ENCODE measurements at places on chromosomes 6 and 20.

DNA sequence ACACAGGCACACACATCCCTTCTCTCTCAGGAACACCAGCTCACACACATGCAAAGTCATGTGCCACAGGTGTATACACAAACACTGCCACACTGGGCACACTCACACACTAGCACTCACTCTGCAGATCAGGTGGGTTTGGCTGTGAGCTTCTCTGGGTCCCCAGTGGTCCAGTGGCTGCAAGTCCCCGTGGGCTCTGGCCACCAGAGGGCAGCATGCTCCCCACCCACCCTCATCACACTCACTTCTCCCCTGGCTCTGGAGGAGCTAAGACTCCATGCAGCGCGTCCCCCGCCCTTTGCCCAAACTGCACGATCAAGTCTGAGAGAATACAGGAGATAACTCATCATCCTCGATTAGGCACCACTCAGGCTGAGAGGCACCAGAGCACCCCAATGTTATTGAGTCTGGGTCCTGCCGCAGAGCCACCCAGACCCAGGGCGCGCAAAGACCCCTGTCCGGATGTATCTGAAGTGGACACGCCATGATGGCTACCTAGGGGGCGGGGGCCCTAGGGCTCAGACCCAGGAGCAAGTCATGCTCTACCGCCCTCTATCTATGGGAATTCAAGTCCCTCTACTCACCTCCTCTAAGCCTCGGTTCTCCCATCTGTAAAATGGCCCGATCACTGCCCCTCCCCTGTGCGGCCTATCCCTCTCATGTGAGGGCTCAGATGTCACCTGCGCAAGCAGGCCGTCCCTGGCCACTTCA lies 90.5 kb downstream of the GRM4 start:
- DNase-seq: no peak

DNA sequence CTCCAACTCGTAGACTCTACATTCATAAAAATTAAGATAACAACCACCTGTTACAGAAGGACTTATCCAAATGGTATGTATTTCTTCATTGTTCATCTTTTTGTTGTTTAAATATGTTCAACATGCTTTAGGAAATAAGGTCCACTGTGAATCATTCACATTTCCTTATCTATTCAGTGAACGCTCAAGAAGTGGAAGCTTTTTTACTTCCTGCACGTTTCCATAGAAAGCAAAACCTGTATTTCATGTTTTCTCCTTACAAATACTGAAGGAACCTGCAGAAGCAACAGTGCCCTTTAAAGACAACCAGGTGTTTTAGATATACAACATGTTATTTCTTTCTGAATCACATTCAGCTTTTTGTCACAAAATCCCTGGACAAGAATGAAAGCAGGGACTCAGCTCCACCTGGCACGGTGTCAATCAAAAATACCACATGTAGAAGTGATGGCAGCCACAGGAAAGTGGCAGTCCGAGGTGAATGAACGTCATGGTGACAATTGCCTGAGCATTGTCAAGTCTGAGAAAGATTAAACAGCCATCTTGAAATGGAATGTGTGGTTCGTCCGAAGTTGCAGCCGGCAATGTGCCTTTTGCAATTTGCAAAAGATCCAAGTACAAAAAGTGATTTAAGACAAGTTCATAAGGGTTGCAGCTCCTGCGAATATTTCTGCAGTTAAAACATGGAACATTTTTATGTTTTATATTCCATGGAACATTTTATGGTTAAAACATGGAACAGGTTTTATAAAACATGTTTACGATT lies 66.7 kb upstream of the RIPOR2 start:
- DNase-seq: no peak

DNA sequence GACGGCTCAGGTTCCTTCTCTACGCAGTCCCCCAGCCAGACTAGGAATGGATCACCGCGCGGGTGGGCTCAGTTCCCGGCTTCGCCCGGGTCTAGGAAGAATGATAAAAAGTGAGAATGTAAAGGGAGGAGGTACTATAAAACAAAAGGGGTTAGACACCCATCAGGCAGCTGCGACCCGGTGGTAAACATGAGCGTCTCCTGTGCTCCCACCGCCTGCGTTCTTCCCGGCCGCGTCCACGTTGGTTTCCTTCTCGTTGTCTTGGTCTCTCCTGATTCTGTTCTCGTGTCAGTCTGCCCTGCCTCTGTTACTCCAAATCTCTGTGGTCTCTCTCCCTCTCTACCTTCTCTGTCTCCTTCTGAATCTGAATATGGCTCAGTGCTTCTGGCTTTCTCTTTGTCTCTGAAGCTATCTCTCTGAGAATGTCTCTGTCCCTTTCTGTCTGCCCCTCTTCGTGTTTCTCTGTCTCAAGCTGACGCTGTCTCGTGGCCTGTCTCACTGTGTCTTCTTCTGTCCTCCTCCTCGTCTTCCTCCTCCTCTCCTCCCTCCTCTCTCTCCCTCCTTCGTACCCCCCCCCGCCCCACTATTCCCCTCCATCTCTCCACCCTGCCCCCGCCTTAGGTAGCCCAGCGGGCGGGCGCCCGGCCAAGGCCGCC lies 41.6 kb upstream of the FOXP4 start:
- DNase-seq: no peak

GRCh38 chr20:3786126-3786484 lies 435 bp downstream of the CENPB start:
- no peak for DNase-seq

DNA sequence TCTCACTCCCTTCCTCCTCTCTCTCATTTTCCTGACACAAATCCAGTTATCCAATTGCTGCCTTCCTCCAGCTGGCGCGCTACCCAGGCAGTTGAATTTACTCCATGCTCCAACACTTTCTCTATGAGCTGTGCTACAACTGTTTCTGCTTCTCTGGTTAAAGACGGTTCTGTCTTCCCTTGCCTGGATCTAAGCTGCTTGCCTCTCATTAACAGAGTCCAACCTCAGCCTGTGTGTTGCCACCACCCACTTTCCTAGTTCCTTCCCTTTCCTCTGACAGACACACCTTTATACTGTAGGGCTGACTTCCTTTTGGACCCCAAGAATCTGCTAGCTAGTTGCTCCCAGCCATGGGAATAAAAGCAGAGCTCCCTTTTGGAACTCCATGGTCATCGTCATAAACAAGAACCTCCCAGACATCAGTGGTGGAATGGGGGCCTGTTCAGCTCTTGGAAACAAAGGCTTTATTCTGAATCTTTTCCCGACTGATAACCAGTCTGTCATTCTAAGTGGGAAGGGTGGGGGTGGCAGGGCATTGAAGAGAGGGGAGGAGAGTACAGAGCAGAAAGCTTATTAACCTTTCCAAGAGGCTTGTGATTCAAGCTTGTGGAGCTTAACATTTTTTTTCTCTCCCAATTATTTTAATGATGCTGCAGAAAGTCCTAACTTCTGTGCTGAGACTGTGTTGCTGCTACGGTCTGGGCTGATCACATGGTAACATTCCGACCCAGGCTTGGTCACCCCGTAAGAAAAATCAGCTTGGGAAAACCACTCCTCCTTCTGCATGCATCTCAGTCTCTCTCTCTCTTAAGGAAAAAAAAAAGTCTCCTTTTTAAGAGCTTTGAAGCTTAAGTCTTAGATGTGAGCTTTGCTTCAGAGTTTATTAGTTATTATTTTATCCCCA lies 31.3 kb upstream of the BMP2 start:
- DNase-seq: no peak

- no peak for DNase-seq
Measured at GRCh38 chr6:18492972-18493371, 105.8 kb downstream of the RNF144B start.

- no peak for DNase-seq
Measured at GRCh38 chr6:40439026-40439800, 148.0 kb downstream of the LRFN2 start.

GRCh38 chr6:143449082-143449713 lies 1.3 kb downstream of the ADAT2 start:
- DNase-seq: no peak

GRCh38 chr6:47534063-47534462 lies 56.5 kb downstream of the CD2AP start:
- no peak for DNase-seq

GRCh38 chr6:41578217-41579087 lies 32.3 kb downstream of the FOXP4 start:
- no peak for DNase-seq

GRCh38 chr20:37999526-38000263 lies 33.6 kb downstream of the TTI1 start:
- DNase-seq: no peak

DNA sequence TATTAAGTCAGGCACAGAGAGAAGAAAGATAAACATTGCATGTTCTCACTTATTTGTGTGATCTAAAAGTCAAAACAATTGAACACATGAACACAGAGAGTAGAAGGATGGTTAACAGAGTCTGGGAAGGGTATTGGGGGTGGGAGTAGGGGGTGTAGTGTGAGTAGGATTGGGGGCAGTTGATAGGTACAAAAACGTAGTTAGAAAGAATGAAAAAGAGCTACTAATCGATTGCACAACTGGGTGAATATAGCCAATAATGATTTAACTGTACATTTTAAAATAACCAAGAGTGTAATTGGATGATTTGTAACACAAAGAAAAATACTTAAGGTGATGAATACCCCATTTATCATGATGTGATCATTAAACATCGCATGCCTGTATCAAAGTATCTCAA lies 333.3 kb downstream of the HAO1 start:
- DNase-seq: no peak

GRCh38 chr6:5979650-5980420 lies 26.9 kb downstream of the NRN1 start:
- DNase-seq: no peak

- DNase-seq: no peak
Measured at GRCh38 chr6:170284866-170285469, 5.9 kb downstream of the DLL1 start.

DNA sequence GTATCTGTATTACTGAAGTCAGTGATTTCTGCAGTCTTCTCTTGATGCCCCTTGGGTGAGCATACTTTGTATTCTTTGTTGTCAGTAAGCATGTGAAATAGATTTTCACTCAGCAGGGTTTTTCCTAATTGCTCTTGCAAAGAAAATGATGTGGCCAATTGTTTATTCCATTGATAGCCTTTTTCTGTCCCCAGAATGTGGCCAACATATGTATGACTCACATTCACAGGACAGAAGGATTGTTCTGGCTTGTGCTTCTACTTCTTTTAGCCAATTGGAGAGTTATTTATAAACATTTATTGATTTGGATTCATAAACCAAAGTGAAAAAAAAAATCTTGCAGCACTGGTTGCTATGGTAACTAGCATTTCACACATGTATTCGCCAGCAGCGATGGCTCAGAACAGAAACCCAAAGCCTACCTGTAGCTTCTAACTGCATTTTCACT lies 54.4 kb upstream of the RBM24 start:
- DNase-seq: no peak

DNA sequence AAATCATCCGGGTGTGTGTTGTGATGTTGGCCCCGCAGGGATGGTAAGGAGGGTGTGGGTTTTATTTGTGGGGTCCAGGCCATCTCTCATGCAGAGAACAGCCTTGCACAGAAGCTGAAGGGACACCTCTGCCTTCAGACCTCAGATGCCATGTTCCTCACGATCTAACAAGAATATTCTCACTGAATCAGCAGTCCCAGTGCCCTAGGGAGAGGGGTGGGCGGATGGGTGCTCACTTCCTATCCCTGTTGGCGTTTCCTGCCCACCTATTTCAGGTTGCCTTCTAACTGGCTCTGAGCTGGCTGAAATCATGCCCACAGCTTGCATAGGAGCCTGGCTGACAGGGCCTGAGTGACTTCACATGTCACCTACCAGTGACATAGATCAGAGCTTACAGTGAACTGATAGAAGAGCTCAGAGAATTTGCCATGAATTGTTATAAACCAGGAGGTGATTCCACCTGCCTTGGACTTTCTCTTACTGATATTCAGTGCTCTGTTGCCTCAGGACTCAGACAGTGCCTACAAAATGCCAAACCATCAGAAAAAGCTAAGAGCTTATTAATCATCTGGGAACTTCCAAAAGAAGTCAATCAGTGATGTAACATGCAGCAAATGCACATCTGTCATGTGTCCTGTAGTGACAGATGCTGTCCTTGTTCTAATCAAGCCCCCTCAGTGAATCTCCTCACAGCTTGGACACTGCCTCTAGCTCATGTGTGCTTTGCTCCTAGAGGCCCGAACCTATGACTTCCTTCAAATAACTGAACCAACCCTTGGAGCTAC lies 285.8 kb upstream of the PRND start:
- no peak for DNase-seq

DNA sequence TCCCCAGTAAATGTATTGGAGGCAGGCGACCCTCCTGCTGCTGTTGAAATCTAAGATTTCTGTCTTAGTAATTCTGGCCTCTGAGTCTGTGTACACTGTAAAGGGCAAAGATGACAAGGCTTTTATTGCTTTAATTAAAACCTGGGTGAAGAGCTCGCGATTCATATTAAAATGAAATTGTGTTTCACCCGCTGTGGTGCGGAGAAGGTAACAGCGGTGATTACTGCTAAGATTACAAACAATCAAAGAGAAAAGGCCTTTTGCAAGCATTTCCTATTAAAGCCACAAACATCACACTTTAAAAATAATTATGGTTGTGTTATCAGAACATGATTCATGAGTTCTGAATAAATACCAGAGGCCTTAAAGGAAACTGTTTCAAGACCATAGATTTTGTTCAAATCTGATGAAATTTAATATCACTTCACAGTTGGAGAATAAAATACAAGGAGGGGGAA lies 69.3 kb downstream of the TOX2 start:
- no peak for DNase-seq

- no peak for DNase-seq
Measured at GRCh38 chr20:19205981-19206396, 6.5 kb upstream of the SLC24A3 start.

- no peak for DNase-seq
Measured at GRCh38 chr6:138211048-138211581, 7.2 kb downstream of the PBOV1 start.

GRCh38 chr20:16349523-16350260 lies 223.6 kb downstream of the KIF16B start:
- DNase-seq: no peak

DNA sequence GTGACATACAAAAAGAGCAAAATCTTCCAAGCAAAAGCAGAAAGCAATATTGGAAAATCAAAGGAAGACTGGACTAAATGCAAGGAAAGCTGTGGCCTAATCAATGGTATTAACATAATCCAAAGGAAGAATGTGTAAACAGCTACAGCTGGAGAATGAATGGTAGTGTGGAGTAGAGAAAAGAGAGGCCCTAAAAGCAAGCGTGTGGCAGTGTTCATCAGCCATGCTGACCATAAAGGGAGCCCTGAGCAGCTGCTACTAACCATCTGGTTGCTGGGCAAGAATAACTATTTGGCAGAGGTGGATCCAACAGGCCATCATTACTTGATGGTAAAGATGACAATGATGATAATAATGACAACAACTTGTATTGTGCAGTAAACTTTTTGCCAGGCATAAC lies 148.5 kb upstream of the BEND6 start:
- no peak for DNase-seq

DNA sequence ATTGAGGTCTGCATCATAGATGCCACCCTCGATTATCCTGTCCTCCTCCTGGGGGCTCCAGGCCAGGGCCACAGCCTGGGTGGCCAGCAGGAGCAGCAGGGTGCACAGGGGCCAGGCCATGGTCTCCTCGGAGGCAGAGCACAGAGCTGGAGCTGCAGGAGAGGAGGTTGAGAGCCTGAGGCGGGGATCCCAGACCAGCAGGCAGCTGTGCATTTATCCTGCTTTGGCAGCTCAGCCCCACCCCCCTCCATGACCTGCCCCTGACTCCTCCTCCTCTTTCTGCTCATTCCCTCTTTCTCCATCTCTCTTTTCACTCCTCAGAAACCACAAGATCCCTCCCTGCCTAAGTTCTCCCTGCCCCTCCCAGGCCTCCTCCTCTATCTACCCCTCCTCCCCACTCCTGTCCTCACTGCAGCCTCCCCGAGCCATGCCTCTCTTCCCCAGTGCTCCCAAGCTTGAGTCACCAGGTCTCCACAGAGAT lies at the start of gene CST2:
Gene CST2 (minus strand): TSS at position 189 of the 481 bp plus-strand sequence. CDS start 69 bp downstream, at position 120.
- no peak for DNase-seq
